ENCODE measurements at places on chromosomes 13 and 19. TPM values are rescaled to one million over a fixed set of nuclear protein-coding genes. Genes with fewer than 3 reads are reported as not detected.

ATXN8OS gene
- total RNA-seq = not detected

CD33 gene
- total RNA-seq = 14.3 TPM

SAFB2 gene
- total RNA-seq = 96.1 TPM

NUMBL gene
- total RNA-seq = 18.0 TPM

DNA sequence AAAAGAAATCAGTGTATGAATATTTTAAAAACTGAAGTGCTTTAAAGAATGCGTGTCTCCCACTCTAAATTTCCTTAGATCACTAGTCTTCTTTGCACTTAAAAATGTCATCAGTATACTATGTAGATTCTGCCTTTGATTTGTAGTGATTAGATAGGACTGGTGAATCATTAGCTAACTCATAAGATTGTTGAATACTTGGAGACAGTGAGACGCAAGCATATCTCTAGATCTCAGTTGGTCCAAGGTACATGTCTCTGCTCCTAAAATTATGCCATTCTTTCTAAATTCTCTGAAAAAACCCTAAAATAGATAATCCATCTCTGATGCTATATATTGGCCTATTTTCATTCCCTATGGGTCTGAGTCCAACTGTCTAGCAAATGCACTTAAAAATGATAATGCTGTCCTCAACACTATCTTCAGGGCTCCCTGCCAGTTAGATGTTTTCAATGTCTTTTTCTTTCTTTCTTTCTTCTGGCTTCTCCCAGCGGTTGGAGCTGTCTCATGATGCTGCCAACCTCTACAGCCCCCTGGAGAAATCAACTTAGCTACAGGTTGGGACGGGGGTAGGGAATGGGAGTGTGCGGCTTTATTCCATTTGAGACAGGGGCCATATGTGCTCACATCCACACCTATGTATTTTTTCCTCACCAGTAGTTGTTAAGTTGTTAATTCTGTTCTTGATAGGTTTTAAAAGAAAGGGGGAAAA is 301.0 kb downstream of the NDFIP2 start:
- DNase-seq = no peak

- no peak for DNase-seq
Measured at GRCh38 chr13:49112782-49113525, 107.2 kb upstream of the MLNR start.

GRCh38 chr19:16654627-16655026 is 5.3 kb downstream of the SMIM7 start:
- no peak for DNase-seq

Data from activated T-helper 2 cell treated with anti-CD3 and anti-CD28 coated beads, Interferon-gamma antibody, Interleukin-2, Interleukin-4, amounts not matched to agents 10 μg/mL and 5 μg/mL and 100 μg/mL, durations not matched to agents 14 hours and 24 hours and 36 hours (primary cell).